Lung (tissue), 17 donors: ENCODE measurements at places on chromosomes 5 and 9.

DNA sequence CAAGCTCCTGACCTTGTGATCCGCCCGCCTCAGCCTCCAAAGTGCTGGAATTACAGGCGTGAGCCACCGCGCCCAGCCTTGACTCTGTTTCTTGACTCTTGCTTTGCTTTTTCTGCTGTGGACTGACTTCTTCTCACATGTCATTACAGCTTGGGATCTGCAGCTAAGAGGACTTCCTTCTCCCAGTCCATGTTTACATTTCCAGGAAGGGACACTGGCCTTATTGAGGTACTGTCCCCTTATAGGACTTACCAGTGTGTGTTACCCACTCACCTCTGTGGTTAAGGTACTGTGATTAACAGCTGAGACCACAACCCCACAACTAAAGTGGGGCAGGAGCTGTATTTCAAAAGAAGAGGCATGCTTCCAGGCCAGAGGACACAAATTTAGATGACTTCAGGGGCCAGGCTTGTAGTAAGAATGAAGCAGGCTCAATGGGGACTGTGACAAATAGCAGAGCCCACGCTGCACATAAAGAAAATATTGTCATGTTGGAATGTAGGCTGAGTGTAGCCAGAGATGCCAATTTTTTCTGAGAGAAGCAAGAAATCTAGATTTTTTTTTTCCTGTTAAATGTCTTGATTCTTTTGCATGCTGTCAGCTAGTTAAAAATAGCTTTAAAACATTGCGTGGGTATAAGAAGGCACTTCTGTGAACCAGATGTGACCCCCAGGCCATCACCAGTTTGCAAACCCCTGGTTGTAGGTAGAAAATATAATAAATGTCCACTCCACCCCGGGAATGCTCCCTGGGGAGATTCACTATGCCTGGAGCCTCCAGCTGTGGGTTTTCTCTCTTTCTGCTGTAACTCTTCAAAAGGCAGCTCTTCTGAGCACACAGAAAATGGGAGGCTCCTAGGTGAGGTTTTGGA lies 75.0 kb downstream of the PTPDC1 start:
- DNase-seq: no peak

DNA sequence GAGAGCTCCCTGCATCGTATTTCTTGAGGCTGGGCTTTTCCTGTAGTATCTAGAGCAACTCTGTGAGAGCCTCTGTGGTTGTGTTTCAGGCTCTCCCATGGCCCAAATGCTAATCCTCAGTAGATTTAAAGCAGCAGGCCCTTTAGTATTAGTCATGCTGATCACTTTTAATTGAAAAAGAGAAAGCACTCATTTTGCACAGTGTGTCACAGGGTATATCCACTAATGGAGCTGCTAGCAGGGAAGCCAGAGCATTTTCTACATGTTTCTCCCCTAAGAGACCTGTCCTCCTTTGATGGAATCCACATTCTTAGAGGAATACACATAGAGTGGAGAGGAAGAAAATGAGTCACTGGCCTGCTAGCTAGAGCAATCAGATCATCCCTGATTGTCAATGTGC lies 348.5 kb downstream of the TMEM232 start:
- DNase-seq: no peak

DNA sequence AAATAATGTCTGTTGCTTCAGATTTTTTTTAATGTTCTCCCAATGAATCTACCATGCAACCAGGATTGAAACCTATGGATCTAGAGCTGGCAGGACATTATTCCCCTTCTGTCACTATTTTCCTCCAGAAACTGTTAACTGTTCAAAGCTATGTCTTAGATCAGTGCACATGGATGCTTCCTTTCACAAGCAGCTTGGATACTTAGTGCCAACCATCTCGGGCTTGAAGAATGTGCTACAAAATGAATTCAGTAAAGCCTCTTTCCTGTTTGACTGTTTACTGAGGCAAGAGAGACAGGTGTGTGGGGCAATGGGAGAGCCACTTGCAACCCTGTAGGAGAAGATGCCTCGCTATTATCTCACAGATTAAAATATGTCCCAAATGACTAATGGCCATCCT lies 774.8 kb downstream of the KCTD16 start:
- DNase-seq: no peak

- DNase-seq: no peak
Observed at GRCh38 chr5:98933445-98934072, 4.8 kb upstream of the CHD1 start.

DNA sequence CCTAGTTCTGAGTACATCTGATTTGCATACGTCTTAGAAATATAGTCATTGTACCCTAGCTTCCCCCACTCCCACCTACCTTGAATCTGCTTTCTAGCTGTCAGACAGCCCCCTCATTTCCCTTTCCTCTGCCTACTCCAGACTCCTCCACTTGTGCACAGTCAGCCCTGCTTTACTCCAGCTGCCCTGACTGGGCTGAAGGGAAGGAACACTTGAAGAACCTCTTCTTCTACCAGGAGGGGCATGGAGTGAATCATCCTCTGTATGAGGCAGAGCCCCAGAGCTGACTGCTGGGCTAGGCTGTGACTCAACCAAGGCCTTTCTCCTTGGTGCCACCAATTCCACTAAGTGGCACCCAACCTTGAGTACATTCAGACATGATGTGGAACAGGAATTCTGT lies 18.1 kb upstream of the ZFR start:
- DNase-seq: no peak

DNA sequence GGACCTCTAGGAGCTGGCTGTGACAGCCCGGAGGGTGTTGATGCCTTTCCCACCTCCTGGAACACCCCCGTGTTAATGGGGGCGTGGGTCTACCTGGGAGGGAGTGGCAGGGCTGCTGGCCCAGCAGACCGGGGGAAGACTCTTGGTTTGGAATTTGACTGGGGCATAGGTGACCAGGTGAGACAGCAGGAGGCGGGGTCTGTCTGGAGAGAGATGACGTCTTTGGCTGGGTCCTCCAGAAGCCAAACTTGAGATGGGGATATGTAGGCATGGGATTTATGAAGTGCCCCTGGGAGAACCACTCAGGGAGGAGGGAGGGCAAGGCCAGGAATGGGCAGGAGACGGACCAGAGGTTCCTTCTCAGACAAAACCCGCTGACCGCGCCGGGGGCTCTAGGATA lies 42.6 kb downstream of the NEK6 start:
- peak; percentile 46 for DNase-seq

- DNase-seq: no peak
Observed at GRCh38 chr9:93301911-93302541, 118.1 kb downstream of the WNK2 start.

GRCh38 chr9:6997330-6997729 lies 239.6 kb downstream of the KDM4C start:
- DNase-seq: no peak

- DNase-seq: no peak
Observed at GRCh38 chr9:121963528-121963995, 129.5 kb downstream of the TTLL11 start.

DNA sequence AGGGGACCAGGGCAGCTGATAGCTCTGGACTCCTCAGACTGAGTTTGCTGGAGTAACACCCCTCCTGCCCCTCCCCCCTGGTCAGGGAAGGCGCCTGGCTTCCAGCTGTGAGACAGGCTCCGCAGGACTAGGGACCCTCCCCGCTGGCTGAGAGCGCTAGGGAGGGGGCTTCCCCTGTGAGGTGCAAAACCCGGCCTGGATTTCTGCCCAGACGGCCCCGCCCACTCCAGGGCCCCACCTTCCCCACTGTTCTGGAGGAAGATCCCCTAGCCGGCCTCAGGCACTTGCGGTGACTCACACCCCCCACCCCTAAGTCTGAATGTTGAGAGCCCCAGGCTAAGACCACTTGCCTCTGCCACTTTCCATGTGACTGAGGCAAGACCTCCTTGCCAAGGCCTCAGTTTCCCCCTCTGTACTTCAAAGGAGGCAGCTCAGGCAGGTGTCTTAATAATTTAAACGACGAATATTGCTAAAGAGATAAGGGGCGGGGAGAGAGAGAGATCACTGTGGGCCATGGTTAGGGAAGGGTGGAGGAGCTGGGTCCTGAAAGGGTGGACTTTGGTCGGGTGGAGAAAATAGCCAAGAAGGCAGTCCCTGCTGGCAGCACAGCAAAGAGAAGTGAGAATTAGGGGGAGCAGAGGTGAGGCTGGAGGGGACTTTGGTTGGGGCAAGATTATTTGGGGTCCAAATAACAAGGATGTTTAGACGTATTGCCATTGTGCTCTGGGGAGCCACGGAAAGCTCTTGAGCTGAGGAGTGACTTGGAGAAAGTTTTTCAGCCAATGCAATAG lies 1.0 kb upstream of the DAB2IP start:
- peak; percentile 97 for DNase-seq

DNA sequence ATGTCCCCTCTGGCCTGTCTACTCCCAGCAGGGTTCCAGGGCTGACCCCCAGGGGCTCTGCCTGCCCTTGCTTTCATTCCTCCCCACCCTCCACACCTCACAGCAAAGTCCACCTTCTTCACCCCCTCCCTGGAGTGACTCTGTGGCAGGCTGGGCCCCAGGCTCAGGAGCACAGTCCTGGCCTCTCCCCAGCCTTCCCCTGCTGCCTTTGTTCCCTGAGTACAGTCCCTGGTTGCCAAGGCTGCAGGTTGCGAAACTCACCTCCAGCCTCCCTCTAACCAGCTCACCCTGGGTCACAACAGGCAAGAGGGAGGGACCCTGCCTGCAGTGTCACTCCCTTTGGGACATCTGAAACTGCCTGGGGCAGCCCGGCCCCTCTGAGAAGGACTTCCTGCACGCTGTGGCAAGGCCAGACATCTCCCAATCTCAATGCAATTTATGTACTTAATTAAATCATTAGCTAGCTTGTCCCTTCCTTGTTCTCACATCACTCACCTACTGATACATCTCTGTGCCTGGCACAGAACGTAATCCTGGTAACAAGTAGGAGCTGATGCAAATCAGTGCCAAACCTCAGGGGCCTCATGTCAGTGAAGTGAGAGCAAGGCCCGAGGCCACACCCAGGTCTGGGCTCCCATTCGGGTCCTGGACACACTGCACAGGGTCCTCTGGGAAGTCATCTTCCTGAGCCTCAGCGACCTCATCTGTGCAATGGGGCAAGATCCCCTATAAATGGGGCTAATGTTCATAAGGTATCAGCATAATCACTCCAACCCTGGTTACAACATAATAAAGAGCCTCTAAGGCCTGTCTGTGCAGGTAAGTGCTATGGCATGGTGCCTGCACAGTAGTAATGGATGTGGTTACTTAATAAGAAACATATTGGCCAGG lies 27.3 kb upstream of the TRIM14 start:
- peak; percentile 58 for DNase-seq

GRCh38 chr9:109011231-109011671 lies 2.0 kb downstream of the CTNNAL1 start:
- DNase-seq: peak; percentile 56

- DNase-seq: no peak
Observed at GRCh38 chr5:168525856-168526255, 3.2 kb upstream of the FBLL1 start.

DNA sequence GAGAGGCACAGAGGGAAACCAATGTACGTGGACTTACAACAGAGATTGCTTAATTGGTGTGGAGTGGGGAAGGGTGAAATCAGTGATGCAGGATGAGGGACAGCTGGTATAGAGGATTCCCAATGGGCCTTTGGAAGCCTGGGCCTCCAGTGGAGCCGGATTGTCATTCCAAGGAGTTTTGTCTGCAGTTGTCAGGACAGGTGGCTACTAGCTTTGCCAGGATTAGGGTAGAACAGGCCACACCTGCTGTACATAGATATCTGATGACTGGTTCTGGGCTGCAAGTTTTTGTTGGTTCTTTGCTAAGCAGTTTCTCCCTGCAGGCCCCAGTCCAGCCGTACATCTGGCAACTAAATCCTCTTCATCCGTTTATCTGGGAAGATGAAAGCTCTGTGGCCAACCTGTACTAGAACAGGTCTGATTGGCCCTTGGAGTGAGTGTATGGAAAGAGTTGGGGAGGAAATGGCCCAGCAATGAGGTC lies 4.2 kb downstream of the SKP2 start:
- DNase-seq: no peak

DNA sequence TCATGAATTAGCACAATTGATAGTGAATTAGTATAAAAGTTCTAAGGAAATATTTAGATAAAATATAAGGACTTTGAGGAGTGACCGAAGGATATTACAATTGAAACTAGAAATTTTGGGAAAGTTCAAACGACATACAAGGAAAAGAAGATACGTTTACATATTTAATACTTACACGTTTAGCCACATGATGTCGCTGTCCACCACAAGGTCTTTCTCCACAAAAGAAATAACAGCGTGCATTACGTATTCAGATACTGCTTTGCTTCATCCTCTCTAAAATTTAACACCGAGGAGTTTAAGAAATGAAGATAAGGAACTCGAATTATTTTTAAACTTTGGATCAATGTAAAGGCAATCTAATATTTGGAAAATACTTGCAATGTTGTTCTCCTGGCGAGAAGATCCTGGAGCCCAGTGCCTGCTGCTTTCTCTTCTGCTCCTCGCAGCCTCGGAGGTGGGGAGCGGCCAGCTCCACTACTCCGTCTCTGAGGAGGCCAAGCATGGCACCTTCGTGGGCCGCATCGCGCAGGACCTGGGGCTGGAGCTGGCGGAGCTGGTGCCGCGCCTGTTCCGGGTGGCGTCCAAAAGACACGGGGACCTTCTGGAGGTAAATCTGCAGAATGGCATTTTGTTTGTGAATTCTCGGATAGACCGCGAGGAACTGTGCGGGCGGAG lies at the start of gene PCDHA3:
Gene PCDHA3 (plus strand): TSS at position 242 of the 678 bp plus-strand sequence.
- peak; percentile 45 for DNase-seq

GRCh38 chr5:58072300-58072965 lies 387.5 kb downstream of the PLK2 start:
- DNase-seq: no peak

DNA sequence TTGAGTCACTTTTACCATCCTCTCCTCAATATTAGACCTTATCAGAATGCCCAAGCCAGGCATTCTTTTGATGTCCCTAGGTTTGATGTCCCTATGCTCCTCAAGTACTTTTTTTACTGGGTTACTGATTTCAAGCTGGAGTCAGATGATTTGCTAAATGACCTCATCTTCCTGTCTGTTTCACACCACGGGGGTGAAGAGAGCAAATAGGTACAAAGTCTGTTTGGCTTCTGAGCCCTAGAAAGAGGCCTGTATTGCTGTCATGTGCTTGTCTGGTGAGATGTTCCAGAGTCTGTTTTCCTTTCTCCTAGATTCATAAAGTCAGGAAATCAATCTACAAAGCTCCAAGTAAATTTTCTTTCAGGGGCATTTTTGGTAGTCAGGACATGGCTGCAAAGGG lies 12.7 kb upstream of the DAB2 start:
- DNase-seq: no peak
